ENCODE measurements at places on chromosomes 2 and 18.

DNA sequence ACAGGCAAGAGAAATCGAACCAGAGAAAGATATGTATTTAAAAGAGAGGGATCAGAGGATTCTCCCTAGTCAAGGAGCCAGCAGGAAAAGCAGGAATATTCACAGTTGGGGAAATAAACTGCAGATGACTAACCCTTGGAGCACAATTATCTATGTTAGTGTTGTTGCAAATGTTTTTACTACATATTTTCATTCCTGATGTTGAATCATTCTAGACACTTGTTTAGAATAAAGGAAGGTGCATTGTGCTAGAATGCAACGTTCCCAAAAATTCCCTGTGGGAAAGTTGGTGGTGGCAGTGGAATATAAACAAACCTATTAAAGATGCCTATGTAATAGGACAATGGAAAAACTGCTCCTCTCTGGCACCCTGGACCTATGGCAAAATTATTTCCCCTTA lies 63.3 kb downstream of the DTNA start:
- no peak for DNase-seq

- DNase-seq: no peak
These were observed 478.8 kb downstream of the PTPRM start for GRCh38 chr18:8045884-8046281.

DNA sequence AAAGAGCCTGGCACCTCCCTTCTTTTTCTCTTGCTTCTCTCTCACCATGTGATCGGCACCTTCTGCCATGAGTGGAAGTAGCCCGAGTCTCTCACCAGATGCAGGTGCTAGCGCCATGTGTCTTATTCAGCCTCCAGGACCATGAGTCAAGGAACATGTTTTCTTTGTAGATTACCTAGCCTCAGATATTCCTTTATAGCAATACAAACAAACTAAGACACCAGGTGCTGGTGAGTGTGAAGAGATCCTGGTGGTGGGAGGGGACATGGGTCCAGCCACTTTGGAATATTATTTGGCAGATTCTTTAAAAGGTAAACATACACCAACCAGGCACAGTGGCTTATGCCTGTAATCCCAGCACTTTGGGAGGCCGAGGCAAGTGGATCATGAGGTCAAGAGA lies 5.9 kb upstream of the USP40 start:
- no peak for DNase-seq

DNA sequence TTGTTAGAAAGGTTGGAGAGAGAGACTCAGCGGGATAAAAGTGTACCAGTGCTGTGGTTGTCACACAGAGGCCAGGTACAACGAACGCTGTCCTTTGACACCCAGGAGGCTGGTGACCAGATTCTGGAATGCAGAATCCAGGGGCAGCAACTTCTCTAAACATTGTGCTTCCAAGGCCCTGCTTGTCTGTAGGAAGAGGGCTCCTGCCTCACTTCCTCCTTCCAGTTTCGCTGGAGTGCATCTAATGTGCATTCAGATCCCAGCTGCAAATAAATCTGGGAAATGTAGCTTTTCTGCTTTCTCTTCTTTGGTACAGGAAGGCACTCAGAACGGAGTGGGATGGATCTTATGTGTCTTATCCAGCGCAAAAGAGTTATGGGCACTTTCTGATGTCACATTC lies 171.8 kb upstream of the ATP5MC3 start:
- DNase-seq: no peak

- no peak for DNase-seq
These were observed 68.9 kb downstream of the HPCAL1 start for GRCh38 chr2:10371441-10372196.

DNA sequence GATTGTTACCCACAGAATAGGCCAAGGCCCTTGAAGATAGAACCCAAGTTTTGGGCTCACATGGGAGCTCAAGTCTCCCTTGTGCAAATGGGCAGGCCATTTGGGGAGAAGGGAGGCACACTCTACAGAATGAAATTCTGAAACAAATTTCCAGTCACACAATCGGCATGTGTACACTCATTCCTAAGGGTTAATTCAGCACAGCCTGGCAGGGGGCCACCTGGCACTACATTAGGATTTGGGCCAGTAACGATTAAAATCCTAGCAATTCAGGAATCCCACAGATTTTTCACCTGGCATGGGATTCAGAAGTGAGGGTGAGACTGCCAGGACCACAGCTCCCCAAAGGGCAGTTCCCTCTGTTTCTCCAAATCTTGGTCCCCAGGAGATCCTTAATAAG lies 46.4 kb downstream of the BMP10 start:
- no peak for DNase-seq

- DNase-seq: peak; percentile 23
These were observed 74.5 kb upstream of the B3GNT7 start for GRCh38 chr2:231321021-231321420.

DNA sequence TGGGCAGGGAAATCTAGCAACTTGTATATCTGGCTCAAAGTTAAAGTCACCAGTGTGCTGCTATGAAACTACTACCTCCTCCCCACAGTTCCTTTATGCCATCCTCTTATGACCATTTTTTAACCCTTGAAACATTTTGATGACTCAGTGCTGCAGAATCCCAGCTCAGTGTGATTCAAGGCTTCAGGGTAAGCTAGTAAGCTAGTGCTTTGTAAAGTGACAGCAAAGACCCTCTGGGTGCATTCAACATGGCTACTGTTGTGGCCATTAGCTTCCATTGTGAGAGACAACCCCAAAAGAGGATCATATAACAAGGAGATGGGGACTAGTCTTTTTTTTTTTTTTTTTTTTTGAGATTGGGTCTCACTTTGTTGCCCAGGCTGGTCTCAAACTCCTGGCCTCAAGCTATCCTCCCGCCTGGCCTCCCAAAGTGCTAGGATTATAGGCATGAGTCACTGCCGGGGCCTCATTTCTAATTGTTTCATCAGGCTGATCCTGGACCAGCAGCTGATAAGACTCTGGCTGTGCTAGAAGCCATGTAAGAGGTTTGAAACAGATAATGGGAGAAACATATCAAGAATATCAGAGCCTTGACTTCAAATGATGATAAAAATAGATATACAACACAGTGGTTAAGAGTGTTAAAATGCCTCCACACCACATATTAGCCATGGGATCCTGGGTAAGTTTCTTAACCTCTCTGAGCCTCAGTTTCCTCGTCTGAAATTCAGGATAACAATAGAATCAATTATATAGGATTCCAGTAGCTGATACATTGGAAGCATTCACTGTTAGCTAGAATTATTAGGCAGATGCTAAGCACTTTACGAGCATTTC lies 65.7 kb upstream of the RTN4 start:
- DNase-seq: no peak

- no peak for DNase-seq
These were observed 15.8 kb downstream of the TSHZ1 start for GRCh38 chr18:75226286-75226955.

- DNase-seq: no peak
These were observed 398.5 kb upstream of the NRP2 start for GRCh38 chr2:205283736-205284270.

- DNase-seq: no peak
These were observed 725 bp downstream of the FBXO48 start for GRCh38 chr2:68466361-68466777.

- DNase-seq: no peak
These were observed 28.8 kb upstream of the DDX18 start for GRCh38 chr2:117785740-117786139.

DNA sequence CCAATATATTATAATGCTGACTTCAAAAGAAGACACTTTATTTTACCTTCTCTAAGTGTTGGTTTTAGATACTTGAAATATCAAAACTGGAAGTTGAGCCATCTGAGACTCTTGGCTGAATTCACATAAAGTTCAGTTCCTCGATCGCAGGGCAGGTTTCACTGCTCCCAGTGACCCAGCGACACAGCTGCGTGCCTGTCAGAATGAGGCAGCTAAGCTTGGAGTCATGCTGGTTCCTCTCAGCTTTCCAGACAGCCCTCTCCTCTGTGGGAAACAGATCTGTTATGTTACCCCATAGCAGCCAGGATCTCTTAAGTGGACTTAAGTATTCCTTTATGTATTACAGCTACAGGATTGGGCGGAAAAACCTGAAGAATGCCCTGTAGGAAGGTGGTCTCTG lies 142.8 kb upstream of the ALPP start:
- no peak for DNase-seq

GRCh38 chr2:109516445-109517117 lies 97.2 kb downstream of the SEPTIN10 start:
- no peak for DNase-seq

DNA sequence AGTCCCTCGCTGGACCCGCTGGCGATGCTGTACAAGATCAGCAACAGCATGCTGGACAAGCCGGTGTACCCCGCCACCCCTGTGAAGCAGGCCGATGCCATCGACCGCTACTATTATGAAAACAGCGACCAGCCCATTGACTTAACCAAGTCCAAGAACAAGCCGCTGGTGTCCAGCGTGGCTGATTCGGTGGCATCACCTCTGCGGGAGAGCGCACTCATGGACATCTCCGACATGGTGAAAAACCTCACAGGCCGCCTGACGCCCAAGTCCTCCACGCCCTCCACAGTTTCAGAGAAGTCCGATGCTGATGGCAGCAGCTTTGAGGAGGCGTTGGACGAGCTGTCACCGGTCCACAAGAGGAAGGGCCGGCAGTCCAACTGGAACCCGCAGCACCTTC lies 77.1 kb downstream of the TSHZ1 start:
- DNase-seq: no peak

GRCh38 chr2:88248280-88248828 lies 78.2 kb downstream of the THNSL2 start:
- DNase-seq: no peak

DNA sequence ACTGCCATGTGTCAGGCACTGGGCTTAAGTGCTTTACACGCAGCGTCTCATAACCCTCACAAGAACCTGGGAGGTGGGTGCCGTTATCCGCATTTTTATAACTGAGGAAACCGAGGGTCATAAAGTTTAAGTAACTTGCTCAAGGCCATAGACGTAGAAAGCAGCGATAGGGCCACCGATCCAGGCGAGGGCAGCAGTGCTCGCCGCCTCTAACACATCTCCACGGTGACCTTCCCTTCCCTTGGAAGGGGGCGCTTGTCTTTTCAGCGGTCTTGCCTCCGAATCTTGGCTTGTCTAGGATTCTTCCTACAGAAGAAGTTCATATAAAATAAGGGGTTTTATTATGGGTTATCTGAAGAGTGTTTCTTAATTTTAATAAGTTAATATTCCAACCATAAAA lies 186.6 kb downstream of the GBX2 start:
- no peak for DNase-seq

Measured in uterus (tissue), 4 donors.